GOT3 (cell line): ENCODE measurements at places on chromosomes 4 and X.

GRCh38 chr4:177484613-177485021 lies 42.4 kb upstream of the AGA start:
- DNase-seq = no peak

GRCh38 chr4:37516057-37516775 lies 170.0 kb downstream of the RELL1 start:
- no peak for DNase-seq

- no peak for DNase-seq
Measured at GRCh38 chrX:20418379-20419150, 151.9 kb upstream of the RPS6KA3 start.

GRCh38 chr4:94649381-94650133 lies 108.2 kb upstream of the BMPR1B start:
- DNase-seq = no peak

DNA sequence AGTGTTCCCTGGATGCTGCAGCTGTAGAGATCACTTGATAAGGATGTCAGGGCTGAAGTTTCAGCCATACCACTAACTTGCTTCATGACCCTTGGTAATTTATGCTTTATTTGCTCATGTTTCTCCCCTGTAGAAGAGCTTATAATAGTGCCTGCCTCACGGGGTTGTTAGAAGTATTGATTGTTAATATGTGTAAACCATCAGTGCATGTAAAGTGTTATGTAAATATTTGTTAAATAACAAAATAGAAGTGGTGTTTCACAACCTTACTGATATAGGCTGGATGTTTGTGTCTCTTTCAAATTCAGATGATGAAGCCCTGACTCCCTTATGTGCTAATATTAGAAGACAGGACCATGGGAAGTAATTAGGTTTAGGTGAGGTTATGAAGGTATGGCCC lies 1.5 kb upstream of the CXCL2 start:
- no peak for DNase-seq

DNA sequence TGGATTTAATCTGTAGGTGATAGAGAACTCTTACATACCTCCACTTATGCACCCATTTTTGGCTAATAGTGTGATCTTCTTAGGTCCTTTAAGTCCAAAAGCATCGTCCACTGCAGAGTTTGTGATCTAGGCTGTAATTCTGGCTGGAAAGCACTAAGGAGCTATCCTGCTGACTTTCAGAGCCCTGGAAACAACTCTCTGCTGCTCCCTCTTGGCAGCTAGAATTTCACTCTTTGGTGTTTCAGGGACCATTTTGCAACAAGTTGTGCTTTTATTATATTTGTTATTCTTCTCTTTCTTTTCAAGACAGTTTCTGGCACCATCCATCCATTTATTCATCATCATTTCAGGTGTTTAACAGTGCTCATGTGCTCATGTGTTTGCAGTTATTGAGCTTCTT lies 130.0 kb downstream of the RBM46 start:
- no peak for DNase-seq

DNA sequence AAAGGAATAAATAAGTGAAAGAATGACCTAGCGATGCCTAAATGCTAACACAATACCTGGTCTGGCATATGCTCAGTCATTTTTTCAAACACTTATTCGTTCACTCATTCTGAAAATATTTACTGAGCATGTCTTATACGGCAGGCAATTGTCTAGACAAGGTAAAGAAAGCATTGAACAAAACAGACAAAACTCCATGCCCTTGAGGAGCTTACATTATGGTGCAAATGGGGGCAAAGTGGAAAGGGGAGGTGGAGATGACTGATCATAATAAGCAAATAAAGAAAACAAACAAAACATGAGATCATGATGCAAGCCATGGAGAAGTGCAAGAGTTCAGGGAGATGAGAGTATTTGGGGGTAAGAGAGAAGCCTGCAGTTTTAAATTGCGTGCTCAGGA lies 334.6 kb upstream of the PPARGC1A start:
- DNase-seq = no peak

GRCh38 chr4:145936142-145936996 lies 2.3 kb downstream of the ZNF827 start:
- DNase-seq = no peak

DNA sequence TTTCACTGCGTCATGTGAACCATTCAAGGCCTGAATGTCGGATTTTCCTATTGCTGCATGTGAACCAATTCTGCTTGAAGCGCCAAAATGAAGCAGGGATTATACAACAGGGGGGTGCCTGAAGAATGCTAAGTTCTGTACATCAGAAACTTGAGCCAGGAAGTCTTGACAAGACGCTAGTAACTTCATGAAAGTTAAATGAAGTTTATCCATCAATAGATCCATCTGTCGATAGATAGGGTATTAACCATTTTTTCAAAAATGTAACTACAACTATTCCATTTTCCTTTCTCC lies 590 bp upstream of the NAF1 start:
- no peak for DNase-seq

DNA sequence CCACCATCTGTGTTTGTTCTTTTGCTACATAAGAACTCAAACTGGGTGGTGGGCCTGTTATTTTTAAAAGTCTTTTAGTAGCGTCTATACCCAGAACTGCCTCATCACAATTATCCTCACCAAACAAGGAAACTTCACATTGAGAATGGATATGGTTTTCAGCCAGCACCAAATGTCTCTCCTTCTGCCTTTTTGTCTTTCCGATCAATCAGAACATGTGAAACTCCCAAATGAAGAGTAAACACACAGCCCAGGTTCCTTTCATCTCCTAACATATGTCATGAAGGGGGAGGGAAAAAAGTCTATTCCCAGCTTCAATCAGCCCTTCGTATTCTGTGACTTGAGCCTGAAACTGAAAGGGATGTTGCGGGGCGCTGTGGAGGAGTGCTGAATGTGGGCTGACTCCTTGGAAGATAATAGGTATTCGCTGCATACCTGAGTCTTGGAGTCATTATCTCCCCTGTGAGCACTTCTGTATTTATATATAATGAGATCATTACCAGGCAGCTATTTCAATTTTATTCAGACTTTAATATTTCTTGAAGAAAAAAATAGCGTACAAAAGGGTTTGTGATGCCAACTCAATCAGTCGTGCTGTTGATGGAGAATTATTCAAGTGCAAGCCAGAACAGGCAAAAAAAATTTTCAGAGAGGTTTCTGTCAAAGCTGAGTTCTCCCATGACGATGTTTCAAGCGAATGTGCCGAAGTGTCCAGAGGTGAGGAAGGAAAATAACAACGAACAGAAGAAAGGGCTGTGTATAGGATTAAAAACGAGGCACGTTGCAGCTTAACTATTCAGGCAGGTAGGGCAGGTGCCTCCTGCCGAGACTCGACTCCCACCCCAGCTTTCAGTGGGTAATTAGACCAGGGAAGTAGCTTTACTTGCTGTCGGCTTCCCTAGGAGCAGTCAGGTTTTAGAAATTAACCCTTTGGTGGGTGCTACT lies 163.9 kb upstream of the NOCT start:
- no peak for DNase-seq

GRCh38 chrX:118571836-118572235 lies 76.2 kb downstream of the DOCK11 start:
- no peak for DNase-seq

DNA sequence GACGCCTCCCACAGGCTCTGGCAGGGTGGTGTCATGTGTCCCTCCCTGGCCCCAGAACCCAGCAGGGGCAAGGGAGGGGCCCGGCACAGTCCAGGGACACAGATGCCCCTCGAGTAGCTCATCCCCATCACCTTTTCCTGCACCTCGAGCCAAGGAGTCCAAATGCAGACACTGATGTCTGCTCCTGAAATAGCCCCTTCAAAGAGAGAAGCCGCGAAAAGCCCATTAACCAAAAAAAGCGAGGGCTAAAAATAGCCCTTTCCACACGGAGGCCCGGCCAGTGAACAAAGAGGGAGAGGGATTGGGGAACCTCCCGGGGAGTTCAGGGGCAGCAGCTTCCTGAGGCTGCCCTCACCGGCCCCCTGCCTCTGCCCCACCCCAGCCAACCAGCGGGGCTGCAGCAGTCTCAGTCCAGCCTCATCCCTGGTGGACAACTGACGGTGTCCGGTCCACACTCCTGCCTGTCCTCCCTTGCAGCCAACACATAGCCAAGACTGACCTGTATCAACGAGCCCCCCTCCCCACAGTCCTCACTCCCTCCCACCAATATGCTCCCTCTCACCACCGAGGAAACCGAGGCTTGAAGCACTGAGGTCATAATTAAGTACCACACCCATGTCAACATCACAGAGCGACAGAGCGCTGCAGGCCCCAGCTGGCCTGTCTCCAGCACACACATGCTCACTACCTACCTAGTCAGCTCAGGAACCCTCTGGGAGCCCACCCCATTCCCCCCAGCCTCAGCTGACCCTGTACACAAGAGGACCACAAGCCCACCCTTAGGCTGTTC lies 23.9 kb downstream of the WDR1 start:
- no peak for DNase-seq

GRCh38 chr4:177349191-177349590 lies 39.5 kb downstream of the NEIL3 start:
- no peak for DNase-seq

GRCh38 chr4:156598138-156598681 lies 373.4 kb downstream of the PDGFC start:
- no peak for DNase-seq

DNA sequence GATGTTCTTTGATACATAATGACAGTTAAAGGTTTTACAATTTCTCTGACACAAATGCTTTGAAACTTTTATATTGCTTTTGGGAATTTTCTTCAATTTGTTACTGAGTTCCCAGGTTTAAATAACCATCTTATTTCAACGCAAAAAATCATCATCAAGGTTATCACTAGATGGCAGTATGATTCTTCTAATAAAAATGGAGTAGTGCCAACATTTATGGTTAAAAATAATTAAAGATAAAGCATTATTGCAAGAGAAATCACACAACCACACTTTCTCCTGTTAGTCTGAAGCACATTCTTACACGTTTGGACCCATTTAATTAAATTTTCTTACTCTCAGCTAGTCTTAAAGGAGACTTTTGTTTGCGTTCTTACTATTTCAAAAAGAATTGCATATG lies 611.3 kb upstream of the CPXCR1 start:
- no peak for DNase-seq

GRCh38 chrX:46573892-46574773 lies 568 bp downstream of the CHST7 start:
- peak; percentile 10 for DNase-seq

DNA sequence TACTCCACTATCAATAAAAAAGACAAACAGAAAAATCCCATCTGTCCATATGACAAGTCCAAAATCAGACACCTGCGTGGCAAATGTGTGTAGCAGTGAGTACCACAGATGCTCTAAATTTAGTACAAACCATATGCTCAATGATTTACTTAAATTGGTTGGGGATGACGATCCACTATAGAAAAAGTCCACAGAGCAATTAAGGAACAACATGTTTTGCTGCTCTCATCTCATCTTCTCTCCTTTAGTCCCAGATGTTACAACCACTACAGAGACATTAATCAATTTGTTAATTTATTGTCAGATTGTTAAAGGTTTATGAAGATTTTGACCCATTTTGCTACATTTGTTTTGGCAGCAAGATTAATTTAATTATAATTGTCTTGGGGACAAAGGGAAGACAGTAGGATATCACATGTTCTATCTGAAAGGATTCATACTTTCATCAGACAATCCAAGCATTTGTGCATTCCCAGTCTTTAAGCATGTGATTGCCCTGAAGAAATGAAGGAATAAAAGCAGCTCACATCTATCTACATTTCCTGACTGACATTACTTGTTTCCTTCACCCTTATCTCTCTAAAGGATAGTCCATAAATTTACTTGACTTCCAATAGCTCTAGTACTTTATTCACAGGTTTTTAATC lies 2268.1 kb downstream of the PCDH7 start:
- DNase-seq = no peak
